NCI-H1092 treated with DMSO at 0.1 percent for 48 hours (cell line): ENCODE measurements at places on chromosomes 11 and 22.
A peak's percentile ranks its signal among the peaks of the same experiment; 100 is the strongest.

DNA sequence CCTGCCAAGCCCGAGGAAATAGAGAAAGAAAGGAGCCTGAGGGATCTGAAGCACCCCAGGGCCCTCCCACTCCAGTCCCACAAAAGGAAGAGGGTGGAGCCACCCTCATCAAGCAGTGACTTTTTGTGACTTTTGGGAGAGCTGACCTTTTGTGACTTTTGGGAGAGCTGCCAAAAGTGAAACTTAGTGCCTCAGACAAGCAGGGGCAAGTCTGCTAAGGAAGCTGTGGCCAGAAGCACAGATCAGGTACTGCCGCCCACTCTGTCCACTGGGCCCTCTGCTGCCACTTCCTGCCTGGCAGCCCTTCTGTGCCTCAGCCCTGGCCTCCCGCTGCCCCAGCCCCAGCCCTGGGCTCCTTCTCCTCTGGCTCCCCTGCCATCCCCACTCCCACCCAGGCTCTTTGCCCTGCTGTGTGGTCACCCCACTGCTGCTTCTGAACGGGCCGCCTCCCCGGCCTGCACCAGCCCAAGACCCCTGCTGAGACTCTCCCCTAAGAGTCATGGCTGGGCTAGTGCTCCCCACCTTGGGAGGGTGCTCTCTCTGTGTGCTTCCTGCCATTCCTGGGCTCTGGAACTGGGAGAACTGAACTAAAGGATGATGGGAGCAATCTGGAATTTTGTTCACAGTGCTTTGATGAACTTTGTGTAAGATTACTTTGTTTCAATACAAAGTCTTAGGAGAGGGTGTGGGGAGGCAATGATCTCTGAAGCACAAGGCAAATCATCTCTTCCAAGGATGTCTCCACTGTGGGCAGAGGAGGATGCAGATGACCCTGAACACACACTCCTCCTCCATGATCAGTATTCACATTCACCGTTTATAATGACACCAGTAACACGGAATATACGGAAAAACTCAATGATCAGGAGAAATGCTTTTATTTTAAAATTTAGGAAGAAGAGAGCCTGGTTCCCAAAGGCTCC is at the start of gene APOBEC3H:
Gene APOBEC3H (plus strand): TSS at position 147 of the 923 bp plus-strand sequence. CDS start 3,035 bp downstream, outside the sequence.
- DNase-seq = no peak

- no peak for DNase-seq
These were observed 32.7 kb upstream of the TMEM41B start for GRCh38 chr11:9347100-9347499.

DNA sequence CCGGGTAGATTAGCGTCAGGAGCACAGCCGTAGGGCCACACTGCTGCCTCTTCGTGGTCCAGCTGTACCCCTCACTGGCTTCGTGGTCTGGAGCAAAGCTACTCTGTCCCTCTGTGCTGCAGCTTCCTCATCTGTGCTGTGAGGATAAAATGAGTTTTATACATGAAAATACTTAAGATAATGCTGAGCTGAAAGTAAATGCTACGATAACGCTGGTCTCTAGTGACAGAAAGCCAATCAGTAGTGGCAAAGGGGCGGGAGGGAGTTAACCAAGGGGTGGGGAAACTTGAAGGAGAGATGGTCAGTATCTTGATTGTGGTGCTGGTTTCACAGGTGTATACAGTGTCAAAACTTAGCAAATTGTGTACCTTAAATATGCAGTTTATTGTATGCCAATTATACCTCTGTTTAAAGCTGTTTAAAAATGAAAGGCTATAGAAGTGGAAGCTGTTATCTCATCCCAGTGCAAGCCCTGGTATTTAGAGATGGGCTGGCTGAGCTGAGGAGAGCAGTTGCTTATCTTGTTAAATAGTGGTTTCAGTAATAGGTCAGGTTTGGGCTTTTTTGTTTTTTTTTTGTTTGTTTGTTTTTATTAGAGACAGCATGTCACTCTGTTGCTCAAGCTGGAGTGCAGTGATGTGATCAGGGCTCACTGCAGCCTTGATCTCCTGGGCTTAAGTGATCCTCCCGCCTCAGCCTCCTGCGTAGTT is 36.7 kb downstream of the ACO2 start:
- no peak for DNase-seq

- no peak for DNase-seq
These were observed 4.0 kb downstream of the JAM3 start for GRCh38 chr11:134072844-134073243.

DNA sequence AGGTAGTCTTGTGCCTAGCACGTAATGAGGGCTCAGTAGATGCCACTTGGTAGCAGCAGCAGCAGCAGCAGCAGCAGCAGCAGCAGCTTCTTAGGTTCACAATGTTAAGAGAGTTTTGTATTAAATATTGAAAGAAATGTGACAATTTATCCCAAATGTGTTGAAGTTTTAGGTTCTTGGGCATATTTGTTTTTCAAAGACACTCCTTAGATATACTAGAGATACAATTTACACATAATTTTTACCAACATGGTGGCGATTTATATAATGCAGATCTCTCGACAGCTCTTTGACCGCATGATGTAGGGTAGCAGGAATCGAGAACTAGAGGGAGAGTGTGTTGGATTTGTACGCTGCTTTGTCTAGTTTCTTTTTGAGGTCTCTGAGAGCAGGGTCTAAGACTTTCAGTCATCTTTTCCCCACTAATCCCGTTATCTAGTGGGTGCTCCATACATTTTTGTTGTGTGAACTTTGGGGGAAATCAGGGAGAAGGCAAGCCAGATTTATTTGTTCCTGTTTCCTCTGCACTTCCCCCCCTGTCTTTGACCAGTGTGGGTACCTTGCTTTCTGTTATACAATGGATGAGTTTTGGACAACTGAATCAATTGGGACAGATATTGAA is 1.4 kb downstream of the FDX1 start:
- DNase-seq = peak; percentile 58

- no peak for DNase-seq
These were observed 2.4 kb downstream of the CASP1 start for GRCh38 chr11:105032495-105032894.

DNA sequence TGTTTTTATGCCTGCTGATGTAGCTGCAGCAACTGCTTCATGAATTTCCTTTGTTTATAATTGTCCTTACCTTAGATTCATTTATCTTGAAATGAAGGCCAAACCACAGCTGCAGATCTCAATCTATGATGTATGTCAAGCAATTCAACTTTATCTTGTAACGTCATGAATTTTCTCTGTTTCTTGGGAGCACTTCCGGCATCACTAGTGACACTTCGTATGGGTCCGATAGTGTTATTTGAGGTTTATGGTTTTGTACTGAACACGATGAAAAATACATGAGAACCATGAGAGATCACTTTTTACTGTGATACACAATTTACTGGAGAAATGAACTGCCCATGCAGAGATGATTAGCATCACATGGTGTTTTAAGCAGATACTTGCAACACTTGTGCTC is 98.5 kb downstream of the CSTPP1 start:
- no peak for DNase-seq

GRCh38 chr22:17705951-17706900 is 67.7 kb downstream of the BCL2L13 start:
- DNase-seq = no peak

GRCh38 chr11:119720311-119720913 is 8.6 kb downstream of the NECTIN1 start:
- DNase-seq = no peak

GRCh38 chr22:22812031-22812905 is 75.3 kb upstream of the IGLL5 start:
- DNase-seq = no peak

DNA sequence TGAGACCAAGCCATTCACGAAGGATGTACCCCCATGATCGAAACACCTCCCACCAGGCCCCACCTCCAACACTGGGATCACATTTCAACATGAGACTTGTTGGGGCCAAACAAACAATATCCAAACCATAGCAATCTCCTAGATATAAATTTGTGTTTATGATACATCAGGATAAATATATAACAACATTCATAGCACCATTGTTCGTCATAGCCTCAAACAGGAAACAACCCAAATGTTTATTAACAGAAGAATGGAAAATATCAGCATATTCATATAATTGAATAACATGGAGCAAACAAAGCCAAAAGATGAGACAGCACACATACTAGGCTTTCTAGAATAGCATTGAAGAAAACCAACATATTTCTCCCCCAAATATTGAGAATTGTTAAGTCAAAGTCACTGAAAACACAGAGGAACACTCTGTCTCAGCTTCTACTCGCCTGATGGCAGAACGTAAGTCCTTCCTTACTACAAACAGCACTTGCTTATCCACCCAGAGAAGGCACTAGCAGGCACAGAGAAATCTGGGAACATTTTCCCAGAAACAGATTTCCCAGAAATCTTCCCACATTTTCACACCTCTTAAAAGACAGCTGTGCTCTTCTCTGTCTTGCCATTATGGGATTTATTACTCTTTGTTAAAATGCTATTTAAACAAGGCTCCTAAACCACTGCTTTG is 8.1 kb upstream of the GDPD4 start:
- DNase-seq = no peak

DNA sequence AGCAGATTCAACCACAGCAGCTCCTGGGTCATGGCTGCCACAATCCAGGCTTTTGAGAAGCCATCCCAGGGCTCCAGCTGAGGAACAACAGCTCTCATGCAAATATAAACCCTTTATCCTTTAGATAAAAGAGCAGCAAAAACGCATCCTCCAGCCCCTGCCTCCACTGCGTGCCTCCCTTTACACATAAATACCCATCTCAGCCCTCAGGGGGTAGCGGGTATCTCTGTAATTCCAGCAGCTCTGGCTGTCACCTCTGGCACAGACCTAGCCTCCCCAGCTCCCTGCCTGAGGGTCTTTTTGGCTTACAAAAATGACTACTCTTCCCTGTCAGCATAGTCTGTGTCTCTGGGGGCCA is 21.6 kb downstream of the LMO1 start:
- DNase-seq = no peak

DNA sequence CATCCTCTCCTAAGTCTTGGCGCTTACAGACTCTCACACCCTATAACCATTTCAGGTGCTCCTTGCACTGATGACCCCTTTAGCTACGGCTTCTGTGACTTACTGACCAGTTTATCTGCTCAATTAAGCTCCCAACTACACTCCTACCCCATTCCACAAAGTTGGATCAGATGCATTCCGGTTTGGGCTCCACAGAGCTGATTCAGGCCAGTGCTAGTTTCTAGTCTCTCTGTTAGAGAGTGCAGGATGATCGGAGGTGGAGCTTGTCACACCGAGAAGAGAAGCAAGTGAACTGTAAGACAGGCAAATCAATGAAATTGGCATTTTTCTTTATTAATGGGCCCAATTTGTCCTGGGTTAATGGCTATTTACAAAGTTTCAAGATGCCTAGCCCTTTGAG is 436.8 kb upstream of the CADM1 start:
- DNase-seq = no peak

DNA sequence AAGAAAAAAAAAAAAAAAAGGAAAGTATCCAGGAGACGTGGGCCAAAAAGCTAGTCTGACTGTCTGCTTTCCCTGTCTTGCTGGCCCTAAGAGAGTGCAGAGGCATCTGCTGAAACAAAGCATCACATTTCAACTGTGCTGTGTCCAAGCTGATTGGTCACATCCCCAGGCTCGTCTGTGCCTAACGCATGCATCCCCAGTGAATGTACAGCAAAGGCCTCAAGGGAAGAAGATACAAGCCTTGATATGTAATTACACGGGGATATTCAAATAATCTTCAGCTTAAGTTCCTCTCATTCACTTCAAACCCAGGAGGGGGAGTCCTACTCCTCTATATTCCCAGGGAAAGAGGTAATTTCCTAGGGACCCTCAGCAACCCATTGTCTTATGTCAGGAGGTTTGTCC is 5.4 kb upstream of the SORL1 start:
- peak; percentile 23 for DNase-seq

GRCh38 chr11:134032043-134032442 is 36.8 kb upstream of the JAM3 start:
- DNase-seq = no peak

DNA sequence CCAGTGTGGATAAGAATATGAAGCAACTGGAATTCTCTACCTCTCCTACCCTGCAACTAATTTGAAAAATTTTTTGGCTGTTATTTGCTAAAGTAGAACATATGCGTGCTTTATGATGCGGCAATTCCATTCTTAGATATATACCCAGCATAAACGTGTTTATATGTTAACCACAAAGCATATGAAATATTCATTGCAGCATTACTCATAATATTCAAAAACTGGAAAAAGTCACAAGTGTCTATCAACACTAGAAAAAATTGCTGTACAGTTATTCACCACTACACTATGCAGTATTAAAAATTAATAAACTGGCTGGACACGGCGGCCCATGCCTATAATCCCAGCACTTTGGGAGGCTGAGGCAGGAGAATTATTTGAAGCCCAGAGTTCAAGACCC is 226.4 kb downstream of the LUZP2 start:
- no peak for DNase-seq

GRCh38 chr11:8288824-8289491 is 25.3 kb upstream of the LMO1 start:
- DNase-seq = no peak

DNA sequence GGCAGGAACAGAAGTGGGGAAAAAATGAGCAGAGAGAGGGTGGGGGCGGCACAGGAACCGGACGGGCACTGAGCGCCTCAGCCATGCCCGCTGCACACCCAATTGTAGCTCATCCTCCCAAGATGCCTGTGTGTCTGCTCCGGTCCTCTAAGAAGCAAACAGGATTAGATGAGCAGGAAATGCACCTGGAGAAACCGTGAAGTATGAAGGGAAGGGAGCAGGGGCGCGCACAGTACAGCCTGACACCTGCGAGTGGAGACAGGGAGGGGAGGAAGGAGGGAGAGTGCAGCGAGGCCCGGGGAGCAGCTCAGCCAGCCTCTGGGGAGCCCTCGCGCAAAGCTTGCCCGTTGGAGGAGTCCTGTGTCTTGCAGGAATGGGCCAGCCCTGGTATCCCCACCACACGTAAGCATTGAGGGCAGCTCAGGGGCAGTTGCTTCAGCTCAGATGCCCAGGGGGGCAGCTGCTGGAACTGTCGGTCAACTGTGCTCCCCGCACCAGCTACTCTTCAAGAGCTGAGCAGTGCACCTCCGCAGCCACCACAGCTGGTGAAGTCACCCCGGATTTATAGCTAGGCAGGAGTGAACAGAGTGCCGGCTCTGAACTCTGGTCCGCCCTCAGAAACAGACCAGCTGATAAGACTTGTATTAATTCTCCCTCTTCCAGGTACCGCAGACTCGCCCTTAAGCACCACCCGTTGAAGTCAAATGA is 7.0 kb downstream of the DNAJB13 start:
- no peak for DNase-seq

DNA sequence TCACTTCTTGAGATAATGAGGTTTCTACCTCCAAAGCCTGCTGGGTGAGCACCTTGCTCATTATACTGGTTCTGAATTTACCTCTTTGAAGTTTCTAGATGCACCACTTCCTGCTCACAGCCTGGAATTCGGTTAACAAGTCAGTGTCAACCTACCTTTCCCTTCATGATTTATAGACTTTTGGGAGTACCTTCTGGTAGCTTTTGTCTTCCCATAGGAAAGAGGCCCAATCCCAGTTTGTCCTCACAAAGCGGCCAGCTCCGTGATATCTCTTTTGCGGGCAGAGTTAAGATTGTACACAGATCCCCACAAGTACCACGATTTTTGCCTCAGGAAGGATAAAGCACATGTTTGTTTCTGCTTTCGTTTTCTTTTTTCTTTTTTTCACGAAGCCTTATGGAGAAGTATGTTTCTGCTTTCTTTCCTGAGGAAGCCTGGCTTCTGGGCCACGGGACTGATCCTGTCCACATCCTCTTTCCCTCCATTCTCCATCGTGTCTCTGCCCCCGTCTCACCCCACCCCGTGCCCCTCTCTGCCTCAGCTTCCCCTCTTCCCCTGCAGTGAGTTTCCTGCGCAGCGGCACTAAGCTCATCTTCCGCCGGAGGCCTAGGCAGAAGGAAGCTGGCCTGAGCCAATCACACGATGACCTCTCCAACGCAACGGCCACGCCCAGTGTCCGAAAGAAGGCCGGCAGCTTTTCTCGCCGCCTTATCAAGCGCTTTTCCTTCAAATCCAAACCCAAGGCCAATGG is 5.7 kb upstream of the HINFP start:
- DNase-seq = no peak

GRCh38 chr11:129968591-129969419 is 33.8 kb downstream of the PRDM10 start:
- DNase-seq = no peak
